Heart left ventricle (tissue), 16 donors: ENCODE measurements at places on chromosomes 3 and 15. TPM values are rescaled to one million over a fixed set of nuclear protein-coding genes. Genes with fewer than 3 reads are reported as not detected.

DNA sequence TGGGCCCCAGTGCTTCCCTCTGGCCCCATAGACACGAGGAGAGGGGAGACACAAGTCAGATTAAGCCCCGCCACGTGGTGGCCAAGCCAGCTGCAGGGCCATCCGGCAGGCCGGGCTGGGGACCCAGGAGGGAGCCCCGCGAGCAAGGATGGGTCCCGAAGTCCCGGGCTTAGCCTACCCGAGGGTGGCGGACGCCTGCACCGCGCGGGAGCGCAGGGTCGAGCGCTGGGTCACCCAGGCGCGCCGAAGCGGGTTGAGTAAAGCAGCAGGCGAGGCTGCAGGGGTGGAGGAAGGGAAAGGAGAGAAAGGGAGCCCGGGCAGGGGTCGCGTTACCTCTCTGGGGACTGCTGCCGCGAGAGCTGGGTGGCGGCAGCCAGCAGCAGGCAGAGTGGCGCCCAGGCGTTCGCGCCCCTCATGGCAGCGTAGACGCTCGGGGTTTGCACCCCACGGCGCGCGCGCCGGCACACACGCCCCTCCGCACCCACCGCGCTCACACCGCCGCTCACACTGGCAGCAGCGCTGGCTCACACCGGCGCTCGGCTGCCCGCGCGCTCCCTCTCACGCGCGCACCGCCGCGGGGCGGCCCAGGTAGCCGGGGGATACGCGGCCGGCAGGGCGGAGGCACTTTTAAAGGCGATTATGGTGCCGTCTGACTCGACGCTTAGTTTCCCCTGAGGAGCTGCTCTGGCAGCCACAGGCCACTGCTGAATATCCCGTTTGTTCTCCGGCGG lies at the start of gene PCOLCE2:
PCOLCE2 (minus strand) TSS at position 603 of the 731 bp plus-strand sequence; CDS start at position 416, 187 bp downstream.
- DNase-seq, result peak; percentile 57

GRCh38 chr3:72050048-72050632 lies 265.2 kb upstream of the PROK2 start:
- DNase-seq, result no peak

UCN2 gene
- total RNA-seq, result 0.23 TPM

STRA6 gene
- not detected for total RNA-seq

MME gene
- 7.5 TPM for total RNA-seq

ATP13A5 gene
- total RNA-seq, result not detected
